Stimulated activated CD8-positive, alpha-beta memory T cell treated with anti-CD3 and anti-CD28 coated beads, Interleukin-15, amount 100 ng/mL, for 24 hours (primary cell): ENCODE measurements at places on chromosomes 7 and 10.

- no peak for DNase-seq
Measured at GRCh38 chr10:93591065-93591808, 9.8 kb downstream of the RBP4 start.

- DNase-seq = no peak
Measured at GRCh38 chr10:2326411-2326810, 589.1 kb upstream of the ADARB2 start.

- DNase-seq = no peak
Measured at GRCh38 chr7:77409005-77409738, 7.0 kb downstream of the GSAP start.

DNA sequence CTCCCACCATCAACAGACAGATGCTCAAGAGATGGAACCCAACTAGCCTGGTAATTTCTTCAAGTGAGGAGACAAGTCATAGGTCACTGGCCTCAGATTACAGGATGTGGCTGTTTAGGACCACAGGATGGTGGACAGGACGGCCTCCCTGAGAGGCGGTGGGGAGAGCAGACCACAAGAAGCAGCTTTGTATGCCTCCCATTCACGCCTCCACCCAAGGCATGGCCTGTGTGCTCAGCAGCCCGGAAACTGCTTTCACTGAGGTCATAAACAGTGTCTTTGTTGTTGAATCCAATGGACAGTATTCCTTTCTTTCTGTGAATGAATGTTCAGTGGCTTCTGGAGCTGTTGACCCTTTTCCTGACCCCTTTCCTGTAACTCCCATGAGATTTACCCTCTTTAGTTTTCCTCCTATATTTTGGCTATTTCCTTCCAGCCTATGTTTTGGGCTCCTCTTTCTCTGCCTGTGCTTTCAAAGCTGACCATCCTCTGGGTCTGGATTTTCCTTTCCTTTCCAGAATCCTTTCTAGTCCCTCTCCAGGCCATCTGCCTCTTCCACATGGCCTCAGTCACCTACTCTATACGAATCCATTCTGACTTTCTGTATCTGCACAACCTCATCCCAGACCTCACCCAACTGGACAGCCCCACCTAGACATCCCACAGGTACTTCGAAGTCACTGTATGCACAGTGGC lies 32.4 kb upstream of the INPP5F start:
- no peak for DNase-seq

GRCh38 chr10:78342827-78343653 lies 309.4 kb downstream of the RPS24 start:
- no peak for DNase-seq

GRCh38 chr7:156759579-156760202 lies 119.1 kb downstream of the RNF32 start:
- DNase-seq = no peak

- no peak for DNase-seq
Measured at GRCh38 chr10:15419279-15419874, 48.3 kb upstream of the FAM171A1 start.

GRCh38 chr10:44934416-44935200 lies 23.5 kb downstream of the TMEM72 start:
- DNase-seq = no peak

DNA sequence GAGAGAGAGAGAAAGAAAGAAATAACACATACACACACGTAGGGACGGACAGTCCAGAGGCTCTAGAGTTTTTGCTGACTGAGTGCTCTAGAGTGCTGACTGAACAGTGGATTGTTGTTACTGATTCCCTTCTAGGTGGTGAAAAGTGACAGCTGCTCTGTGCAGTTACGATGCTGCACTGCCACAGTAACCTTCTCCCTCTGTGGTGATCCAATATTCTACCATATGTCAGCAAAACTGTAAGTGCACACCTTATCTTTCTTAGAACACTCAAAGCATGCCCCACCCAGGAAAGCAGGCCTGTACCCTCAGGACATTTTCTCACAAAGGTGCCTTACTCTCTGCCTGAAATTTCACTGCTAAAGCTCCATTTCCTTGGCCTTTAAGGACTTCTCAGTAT lies 1023.5 kb downstream of the TYW1 start:
- DNase-seq = no peak

GRCh38 chr10:95183271-95184230 lies 10.5 kb upstream of the ACSM6 start:
- DNase-seq = peak; percentile 60

DNA sequence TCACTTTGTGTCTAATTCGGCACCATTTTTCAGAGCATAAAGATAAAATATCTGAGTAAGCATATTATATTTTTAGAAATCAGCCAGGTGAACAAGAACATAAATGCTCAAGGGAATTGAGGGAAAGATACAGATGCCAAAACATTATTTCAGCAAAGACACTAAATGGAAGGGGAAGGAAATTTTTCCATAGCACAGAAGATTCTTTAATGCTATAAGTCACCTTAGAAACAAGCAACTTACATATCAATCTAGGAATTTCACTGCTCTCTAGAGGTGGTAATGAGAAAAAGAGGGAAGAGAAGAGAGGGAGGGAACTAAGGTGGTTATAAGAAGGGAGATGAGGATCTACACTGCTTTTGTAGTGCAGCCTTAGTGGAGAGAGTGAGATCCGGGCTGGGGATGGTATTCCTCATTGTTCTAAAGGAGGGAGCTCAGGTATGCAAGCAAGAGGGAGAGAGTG lies 20.4 kb downstream of the ZNF365 start:
- DNase-seq = no peak

DNA sequence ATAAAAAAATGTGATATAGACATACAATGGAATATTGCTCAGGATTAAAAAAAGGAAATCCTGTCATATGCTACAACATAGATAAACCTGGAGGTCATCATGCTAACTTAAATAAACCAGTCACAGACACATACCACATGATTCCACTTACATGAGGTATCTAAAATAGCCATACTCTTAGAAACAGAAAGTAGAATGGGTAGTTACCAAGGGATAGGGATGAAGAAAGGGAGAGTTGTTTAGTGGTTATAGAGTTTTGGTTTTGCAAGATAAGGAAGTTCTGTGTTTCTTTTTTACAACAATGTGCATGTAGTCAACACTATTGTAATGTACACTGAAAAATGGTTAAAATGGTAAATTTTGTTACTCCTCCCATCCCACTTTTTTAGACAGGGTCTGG lies 30.5 kb downstream of the BICC1 start:
- no peak for DNase-seq

DNA sequence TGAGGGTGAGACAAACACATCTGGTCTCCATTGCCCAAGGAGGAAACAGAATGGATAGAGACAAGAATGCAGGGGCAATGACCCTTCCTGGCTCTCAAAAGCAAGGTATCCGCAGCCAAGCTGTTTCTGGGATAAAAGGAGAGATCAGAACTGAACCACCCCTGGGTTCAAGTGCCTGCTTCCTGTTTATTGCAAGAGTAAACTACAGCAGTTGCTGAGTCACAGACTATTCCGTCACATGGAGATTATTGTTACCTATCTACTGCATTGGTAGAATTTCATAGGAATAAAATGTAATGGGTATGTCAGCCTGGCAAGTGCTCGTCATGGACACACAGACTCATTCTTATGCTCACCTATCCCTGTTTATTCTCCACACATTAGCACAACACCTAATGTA lies 821.6 kb downstream of the GRID1 start:
- DNase-seq = no peak

GRCh38 chr7:91114232-91114631 lies 150.0 kb upstream of the FZD1 start:
- DNase-seq = no peak

GRCh38 chr10:128095027-128095752 lies 31.0 kb downstream of the MKI67 start:
- DNase-seq = no peak

- no peak for DNase-seq
Measured at GRCh38 chr7:129843978-129844840, 108.6 kb downstream of the UBE2H start.

DNA sequence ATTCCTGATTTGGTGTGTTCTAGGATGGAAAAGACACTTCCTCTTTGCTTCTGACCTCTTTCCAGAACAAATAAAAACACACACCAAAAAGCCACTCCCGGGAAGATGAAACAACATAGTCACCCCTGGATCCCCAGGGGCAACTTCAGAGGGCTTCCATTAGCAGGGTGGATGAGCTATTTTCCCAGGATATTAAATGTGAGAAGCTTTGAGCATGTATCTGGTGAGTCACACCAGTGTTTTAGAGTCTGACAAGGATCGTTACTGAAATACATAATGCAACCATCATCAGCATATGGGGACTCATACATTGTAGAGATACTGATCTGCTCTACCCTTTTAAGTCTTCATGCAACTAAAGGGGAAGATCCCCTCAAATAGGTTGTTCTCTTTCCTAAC lies 115.5 kb upstream of the ZNF438 start:
- DNase-seq = no peak

GRCh38 chr7:150967349-150967748 lies 10.8 kb downstream of the KCNH2 start:
- DNase-seq = no peak

GRCh38 chr7:55458351-55458750 lies 93.2 kb downstream of the LANCL2 start:
- DNase-seq = no peak

DNA sequence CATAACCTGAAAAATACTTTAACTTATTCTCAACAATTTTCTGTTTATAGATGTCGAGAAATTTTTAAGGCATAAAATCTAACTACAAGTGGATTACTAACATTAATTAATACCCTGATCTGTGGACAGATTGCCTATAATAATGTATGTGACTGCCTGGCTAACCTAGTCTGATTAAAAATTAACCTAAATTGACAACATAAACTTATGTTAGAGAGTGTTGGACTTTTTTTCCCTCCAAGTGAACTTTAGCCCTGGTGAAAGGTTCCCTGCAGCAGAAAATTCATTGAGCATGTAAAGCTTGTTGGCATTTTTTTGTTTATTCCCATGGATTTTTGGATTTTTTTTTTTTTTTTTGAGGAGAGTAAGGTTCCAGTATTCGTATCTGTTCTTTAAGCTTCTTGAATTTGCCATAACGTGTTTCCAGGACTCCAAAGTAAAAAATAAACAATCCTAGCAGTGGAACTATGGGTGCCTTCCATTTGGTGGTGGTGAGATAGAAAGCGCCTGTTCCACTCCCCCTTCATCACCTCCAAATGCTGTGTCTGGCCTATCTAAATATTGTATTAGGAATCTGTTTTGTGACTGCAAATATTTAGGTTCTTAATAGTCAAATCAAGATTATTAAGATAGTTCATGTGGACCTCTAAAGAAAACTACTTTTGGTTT lies 36.1 kb downstream of the NET1 start:
- DNase-seq = no peak

DNA sequence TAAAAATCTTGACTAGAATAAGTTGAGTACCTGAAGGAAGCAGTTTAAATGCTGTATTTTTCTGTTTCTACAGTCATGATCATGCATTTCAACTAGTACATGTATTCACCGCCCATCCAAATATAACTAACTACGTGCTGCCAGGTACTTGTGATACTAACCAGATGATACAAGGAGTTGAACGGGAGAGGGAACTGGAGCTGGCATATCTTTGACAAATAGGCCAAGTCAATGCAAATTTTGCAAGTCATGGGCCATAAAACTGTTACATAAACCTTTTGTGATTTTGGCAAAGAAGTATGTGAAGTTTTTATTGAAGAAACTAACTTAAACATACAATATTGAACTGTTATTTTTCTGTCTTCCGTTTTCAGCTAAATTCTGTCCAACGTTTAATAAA lies 14.5 kb downstream of the NUP42 start:
- no peak for DNase-seq

DNA sequence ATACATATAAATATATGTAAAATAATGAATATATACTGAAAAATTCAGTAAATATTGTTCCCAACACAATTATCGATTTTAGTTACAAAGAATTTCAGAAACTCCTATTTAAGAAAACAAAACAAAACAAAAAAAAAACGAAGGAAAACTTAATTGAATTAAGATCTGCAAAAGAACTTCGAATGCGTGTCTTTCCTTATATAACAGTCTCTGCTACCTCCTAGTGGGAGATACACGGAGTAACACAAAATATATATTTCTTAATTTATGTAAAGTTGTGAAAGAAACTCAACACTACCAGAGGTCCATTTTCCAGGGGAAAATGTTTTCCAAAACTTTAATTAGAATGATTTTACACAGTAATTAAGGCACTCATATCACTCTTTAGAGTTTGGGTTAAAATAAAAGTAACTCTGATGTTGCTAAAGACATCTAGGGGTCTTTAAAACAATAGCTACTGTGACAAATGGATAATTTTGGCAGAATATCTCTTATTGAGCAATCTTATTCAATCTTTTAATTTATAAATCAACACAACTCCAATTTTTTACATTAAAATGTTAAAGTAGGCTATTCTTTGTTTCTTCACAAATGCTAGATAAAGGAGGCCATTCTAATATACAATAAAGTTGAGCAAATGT lies 41.6 kb downstream of the NEBL start:
- no peak for DNase-seq

DNA sequence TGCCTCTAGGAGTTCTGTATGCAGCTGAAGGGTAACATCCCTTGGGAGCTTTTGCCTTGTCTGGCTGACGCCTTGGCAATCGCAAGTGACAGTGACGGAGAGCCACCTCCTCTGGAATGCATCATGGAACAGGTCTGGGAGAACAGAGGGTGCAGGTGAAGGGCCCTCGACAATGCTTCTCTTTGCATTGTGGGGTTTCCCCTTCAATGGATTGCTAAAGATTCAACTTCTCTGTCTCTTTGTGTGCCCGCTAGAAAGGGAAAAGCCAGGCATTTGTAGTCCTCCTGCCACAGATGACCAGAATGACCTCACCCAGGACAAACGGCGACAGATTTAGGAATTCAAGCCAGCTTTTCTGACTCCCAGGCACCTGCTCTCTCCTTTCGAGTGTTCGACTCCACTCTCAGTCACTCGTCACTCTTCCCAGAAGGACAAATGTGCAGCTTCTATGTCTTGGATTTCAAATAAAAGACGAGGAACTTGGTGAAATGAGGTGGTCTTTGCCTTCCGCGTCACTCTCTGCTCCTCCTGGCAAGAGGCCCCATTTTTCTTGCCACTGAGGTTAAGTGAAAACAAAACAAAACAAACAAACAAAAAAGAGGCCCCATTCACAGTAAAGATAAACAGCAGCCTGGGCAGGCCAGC lies 26.1 kb downstream of the IL2RA start:
- no peak for DNase-seq

- no peak for DNase-seq
Measured at GRCh38 chr7:94907026-94907810, at the start of gene PPP1R9A. Gene PPP1R9A (plus strand): TSS chr7:94907594. CDS start chr7:94910114, 2,520 bp downstream.

DNA sequence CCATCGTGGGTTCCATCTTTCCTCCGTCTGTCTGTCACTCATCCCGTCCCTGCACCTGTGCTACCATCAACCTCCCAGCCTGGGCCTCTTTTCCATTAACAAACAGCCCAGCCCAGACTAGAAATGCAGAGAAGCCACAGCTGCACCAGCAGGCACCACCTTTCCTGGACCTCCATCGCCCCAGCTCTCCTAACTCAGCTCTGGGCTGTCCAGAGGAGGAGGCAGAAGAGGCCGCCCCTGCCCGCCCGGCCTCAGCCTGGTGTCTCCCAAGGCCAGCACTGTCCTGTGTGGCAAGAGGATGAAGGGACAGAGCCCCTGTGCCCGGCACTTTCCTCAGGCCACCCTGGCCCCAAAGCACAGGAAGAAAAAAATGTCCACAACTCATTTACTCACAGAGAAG lies 225.6 kb downstream of the PTPRN2 start:
- no peak for DNase-seq
